Activated T-helper 1 cell treated with anti-CD3 and anti-CD28 coated beads, Interleukin-2, amount 50 U/mL, for 16 hours (primary cell): ENCODE measurements at places on chromosomes 1 and 21.

- DNase-seq, result no peak
Measured at GRCh38 chr1:114314098-114314497, 160.4 kb upstream of the SYT6 start.

DNA sequence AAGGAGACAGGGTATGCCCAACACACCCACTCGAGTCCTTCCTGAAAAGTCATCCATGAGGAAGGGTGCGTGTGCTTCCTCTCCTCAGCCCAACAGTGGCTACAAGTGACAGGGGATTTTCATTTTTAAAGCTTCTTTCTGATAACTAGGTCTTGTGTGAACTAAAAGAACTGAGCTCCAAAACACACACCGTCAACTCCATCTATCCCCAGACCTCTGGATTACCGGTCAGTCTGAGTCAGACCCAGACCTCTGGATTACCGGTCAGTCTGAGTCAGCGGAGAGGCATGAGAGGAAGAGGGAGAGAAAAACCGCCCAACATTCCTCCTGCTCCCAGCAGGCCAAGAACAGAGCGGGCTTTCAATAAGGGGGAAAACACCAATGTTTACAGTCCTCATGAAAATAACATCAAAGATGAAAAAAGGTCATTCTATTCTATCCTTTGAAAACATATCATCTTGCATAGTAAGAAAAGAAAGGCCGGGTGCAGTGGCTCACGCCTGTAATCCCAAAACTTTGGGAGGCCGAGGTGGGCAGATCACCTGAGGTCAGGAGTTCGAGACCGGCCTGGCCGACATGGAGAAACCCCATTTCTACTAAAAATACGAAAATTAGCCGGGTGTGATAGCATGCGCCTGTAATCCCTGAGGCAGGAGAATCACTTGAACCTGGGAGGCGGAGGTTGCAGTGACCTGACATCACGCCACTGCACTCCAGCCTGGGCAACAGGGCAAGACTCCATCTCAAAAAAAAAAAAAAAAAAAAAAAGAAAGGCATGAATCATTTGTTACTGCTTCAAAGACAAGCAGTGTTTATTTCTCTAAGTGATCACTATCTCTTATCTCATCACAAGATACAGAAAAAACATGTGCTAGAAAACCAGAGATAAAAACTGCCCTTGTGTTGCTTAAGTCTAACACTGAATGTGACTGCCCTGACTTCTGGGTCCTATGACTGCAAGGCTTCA is 3.4 kb downstream of the PTTG1IP start:
- DNase-seq, result no peak

- no peak for DNase-seq
Measured at GRCh38 chr1:185039726-185040407, 5.5 kb upstream of the RNF2 start.

DNA sequence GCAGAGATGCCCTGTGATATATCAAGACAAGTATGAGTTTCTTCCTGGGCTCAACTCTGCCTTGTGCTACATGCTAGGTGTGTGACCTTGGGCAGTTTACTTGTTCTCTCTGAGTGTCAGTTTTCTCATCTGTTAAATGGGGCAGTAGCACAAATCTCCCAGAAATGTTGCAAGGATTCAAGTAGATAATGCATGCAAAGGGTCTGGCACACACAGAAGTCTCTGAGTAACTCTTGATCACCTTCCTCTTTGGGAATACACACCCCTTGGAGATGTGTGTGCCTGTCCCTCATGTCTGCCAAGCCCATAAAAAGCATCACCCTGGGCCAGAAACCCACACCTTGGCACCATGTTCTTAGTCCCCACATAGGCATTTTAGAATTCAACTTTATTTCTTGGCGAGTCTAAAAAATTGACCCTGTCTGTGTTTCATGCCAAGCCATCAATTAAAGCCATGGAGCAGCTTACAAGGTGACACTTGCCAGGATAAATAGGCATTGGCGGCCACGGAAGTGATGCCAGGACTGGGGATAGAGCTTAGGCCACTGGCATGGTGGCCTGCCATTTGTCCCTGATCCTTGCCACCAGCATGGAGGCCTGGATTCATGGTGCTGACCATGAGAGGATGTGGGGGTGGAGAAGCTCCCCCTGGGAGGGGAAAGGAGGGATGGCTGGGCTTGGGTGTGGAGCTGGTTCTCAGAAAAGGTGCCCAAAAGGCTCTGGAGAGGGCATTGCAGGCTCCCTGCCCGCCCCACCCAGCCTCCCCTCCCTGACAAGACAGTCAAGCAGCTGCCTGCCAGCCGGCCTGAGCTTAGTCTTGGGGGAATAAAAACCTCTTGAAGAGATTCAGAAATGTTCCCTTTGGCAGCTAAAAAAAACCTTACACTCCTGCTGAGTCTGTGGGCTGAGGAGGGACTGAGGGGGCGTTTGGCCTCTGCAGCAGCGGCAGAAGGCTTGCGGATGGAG is 118.0 kb upstream of the IPO9 start:
- no peak for DNase-seq

DNA sequence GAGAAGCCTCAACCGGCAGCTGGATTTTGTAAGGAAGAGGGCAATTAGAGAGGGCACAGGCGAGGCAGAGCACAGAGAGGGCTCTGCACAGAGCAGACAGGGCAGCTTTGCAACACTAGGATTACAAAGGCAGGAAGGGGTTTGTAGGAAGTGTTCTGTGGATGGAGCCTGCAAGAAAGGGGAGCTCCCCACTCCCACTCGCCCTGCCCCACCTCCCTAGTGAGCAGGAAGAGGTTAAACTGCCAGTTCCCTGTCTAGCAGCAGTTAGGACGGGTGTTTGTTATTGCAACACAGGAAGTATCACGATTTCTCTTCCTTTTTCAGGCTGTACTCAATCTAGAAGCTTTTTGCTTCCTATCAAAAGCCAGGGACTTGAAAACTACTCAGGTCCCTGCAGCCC is 63.3 kb upstream of the LRRC8D start:
- no peak for DNase-seq

- no peak for DNase-seq
Measured at GRCh38 chr1:27603309-27603680, 649 bp downstream of the AHDC1 start.
